ENCODE measurements at places on chromosomes 16 and 17.

- no peak for DNase-seq
Measured at GRCh38 chr17:30549864-30550511, 72.8 kb downstream of the GOSR1 start.

GRCh38 chr16:13958474-13958873 lies 38.5 kb downstream of the ERCC4 start:
- no peak for DNase-seq

DNA sequence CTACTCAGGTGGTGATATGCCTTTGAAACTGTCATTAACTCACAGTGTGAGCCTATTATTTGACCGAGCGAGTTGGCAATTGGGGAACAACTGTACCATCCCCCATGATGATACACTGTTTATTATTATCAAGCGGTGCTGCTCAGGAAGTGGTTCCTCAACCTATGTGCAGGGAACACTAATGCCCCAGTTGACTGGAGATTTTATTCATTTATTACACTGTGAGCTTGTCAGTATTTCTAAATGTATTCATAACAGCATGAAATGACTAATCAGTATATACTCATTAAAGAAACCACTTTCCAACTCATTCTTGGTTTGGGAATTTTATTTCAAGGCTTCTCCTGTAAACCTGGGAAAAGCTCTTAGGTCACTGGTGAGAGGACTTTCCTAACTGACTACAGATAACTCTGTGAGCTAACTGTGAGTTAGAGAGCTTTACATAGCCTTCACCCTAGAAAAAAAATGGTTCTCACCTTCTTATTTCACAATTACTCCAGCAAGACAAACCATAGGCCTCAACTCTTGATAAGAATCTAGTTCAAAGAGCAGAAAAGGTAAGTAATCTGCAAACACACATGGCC lies 42.4 kb downstream of the NXPH3 start:
- no peak for DNase-seq

DNA sequence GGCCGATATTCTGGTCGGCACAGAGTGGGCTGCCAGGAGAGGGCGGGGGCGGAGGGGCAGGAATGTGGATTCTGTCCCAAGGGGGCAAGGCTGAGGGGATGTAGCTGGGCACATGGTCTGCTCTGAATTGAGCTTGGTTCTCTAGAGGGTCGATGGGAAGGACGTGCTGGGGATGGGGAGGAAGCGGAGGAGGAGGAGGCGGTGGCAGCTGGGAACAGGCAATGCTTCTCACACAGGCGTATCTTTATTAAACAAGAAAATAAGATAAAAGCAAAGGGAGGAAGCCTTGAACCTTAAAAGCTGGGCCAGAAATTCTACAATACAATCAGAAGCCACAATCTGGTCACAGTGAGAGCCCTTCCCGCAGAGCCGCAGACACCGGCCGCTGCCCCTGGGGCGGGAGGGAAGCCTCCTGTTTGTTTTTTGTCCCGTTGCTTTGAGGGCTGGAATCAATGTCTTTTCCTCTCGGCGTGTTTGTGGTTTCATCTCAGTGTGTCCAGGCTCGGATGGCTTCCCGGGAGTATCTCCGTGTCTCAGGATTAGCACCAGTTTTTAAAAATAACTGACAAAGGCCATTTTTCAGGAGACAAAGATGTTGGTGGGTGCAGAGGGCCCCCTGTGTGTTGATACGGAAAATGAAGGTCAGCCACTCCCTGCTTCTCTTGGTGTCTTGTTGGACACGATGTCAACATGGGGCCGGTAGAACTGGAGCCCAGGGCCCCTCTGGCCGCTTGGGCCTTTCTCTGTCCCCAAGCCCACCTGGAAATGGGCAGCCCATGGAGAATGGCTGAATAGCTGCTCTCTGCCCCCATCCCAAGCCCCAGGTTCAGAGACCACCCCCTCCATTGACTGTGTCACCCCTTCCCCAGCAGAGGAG lies 12.3 kb upstream of the SLC7A5 start:
- no peak for DNase-seq

DNA sequence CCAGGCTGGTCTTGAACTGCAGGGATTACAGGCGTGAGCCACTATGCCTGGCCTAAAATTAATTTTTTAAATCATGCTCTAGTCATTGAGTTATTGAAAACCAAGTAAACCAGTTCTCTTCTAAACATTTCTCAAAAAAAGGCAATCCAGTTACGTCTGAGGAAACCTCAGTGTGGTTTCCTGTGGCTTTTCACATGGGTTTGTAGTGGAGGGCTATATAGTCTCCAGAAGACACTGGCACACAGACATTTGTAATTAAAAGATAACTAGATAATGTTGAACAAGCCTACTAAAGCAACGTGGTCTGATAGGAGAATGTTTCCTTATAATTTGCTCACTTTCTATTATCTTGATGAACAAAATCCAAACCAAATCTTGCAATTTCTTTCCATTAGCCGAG lies 5.2 kb upstream of the TOB1 start:
- DNase-seq = no peak

- DNase-seq = peak; percentile 82
Measured at GRCh38 chr16:85461814-85462713, 151.1 kb upstream of the GSE1 start.
